Caudate nucleus (tissue), 63 donors: ENCODE measurements at places on chromosomes 12 and 14.

DNA sequence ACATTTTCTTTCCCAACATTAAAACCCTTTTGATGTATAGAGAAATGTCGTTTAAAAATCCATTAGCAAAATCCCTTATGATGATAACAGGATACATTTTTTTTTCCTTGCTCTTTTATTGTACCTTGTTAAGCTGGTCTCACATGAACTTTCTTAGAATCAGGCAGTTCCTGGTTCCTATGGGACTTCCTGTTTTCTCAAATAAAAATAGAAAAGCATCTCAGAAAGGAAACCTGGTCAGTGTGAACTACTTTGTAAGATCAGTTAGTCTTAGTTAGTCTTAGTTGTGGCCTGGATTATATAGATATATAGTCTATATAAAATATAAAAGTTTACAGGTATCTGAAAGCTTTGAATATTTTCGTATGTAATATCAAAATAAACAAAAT, 40.3 kb downstream of the LEMD3 start:
- DNase-seq: no peak

DNA sequence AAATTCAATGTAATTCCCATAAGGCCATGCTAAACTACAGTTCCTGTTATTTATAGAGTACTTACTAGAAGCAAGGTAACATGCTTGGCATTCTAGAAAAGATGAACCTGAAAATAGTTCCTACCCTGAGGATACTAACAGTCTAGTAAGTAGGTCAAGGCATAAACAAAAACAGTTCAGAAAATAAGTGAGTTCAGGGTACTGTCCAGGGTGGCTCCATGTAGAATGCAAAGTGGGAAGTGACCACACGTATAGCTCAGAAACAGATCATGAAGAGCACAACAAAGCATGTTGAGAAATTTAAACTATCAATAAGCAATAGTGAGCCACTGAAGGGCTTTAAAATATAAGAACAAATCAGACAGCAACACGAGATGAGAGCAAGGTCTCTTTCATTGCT, 2.3 kb downstream of the TMED10 start:
- no peak for DNase-seq

- no peak for DNase-seq
Measured at GRCh38 chr14:91482263-91483013, 27.7 kb downstream of the PPP4R3A start.

DNA sequence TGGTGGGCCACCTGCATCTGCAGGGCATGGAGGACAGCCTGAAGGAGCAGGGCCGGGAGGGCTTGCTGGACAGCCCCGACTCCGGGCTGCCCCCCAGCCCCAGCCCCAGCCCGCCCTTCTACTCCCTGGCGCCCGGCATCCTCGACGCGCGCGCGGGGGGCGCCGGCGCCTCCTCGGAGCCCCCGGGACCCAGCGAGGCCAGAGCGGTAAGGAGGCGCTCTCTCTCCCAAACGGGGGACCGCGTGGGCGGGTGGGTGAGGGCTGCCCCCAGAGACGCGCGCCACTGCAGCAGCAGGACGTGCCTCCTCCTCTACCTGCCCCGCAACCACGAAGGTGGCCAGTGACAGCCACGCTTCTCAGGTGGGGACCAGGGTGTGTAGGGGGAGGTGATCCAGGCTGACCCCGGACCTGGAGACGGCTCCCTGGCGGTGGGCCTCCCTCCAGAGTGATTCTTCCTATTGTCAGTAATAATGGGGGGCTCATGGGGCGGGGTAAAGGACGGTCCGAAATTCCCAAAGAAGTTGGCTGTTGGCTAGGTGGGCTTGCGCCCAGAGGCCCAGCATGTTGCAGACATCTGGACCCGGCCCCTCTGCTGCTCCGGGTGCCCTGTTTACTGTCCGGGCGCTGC, 652 bp downstream of the RFLNA start:
- DNase-seq: no peak

DNA sequence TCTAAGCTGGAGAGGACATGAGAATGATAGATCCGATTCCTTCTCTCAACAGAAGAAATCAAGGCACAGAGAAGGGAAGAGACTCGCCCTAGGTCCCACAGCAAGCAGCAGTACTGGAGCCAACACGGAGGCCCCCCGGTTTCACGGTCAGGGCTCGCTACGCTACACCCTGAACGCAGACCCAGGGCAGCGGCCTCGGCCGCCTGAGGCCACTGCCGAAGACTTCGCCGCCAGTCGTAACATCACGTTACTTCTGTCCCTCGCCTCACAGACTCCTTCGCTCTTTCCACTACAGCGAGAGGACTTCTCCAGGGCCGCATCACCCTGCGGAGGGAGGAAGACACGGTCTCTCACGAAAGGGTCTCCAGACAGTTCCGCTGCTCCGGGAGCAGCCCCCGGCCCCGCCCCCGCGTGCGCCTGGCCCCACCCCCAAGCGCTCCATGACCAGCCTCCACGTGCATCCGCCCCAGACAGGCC, 411 bp upstream of the DCAF4 start:
- no peak for DNase-seq

DNA sequence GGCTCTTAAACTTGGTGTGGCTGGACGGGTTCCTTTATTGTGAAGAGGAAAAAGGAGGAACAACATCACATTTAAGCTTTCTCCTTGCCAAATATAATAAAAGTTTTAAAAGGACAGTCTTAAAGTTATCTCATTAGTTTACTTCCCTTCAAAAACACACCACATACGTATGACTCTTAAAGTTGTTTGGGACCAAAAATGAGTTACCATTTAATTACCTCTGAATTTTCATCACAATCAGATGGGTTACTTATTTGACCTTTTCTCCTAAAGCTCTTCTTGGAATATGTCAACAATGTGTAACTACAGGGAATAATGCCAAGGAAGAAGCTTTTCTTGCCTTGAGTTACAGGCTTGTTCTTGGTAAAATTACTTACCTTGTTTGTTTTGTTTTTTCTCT, 16.4 kb downstream of the RAB21 start:
- DNase-seq: no peak

GRCh38 chr14:50772412-50772811, 58.5 kb downstream of the NIN start:
- DNase-seq: no peak

DNA sequence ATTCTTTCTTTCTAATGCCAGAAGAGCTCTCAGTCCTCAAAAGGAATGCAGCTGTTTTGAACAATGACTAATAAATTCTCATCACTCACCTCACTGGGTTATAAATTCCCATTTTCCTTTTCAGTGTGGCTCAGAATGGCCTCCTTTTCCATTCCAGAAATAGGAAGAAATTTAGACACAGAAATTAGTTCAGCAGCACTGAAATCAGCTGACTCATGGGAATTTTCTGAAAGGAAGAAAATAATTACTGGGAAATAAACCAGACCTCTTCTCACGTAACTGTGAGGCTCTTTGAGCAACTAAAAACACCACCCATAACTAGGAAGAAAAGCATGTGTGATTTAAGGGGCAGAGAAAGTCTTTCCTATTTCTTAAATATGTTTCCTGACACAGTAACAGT, 23.8 kb downstream of the CD163 start:
- DNase-seq: no peak

DNA sequence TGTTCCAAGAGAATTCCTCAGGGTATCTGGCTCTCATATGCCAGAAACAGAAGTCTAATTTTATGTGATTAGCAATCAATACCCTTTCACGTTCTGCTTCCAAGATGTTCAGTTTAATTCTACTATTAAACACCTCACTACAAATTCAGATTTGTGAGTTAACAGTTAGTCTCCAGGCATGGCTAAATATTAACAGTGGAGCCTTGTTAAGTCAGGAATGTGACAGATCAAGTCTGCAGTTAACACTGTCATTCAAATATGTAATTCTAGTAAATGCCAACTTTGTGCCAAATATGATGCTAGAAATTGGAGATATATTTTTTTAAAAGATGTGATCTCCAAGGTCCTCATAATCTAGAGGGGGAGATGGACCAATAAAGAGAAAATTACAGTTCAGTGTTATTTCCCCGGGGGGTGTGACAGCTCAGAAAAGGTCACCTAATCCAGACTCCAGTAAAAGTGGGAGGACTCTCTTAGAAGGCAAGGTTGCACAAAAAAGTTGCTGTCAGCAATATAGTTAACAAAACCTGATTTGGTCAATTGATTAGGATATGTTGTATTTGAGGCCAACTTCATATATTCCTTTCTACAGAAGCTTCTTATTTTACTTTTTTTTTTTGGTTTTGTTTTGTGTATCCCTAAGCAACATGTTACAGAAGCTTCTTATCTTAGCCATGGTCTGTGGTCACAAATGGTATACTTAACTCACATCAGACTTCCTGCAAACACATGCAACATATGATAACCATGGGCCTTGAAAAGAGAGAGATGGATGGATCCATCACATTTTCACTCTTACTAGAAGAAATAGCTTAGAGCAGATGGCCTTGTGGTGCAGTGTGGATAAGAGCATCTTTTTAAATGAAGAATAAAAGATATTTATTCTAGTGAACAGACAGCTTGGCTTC, 18.4 kb upstream of the RNU6-7 start:
- DNase-seq: no peak

GRCh38 chr12:102174761-102175160, 22.9 kb downstream of the PMCH start:
- DNase-seq: no peak

DNA sequence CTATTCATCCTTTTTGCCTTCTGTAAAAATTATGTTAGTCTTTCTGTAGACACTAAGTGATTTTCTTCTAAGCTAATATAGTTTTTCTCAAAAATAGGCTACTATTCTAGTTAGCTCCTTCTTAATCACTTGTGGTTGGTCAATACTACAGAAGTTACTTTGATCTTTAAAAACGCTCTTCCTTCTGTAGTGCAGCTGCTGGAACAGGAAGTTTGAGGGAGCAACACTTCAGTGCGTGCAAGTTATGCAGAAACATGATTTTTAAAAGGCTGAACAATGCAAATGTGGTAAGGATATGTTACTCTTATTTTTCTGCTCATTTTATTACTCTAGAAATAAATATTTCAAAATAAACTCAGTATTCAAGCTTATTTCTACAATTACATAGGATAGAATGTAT, 11.1 kb upstream of the RERGL start:
- no peak for DNase-seq

GRCh38 chr14:86779416-86779815, 1213.6 kb downstream of the GALC start:
- DNase-seq: no peak

- no peak for DNase-seq
Measured at GRCh38 chr14:86772075-86772474, 1220.9 kb downstream of the GALC start.

DNA sequence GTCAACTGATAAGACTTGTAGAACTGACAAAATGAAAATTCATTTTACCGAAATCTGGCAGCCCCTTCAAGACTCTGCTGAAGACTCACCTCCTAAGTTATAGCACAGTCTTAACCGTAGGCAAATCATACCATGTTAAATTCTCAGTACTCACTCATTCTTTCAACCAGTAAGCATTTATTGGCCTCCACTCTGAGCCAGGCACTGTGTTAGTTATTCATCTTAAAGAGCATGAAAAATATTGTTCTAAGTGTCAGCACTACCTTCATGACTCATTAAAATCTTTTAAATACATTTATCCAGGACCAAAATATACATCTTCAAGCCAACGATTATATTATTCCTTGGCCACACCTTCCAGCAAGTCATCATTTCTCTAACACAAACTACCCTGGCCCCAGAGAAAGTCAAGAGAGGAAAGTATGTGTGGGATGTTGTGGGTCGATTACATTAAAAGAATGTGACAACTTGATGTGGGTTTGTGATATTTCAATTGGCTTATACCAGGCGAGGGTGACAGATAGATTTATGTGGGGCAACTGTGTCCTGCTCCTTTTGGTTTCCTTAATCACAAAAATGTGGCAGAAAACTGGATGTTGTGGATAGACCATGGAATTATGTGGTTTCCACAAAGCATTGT, 55.0 kb downstream of the TMEM30B start:
- no peak for DNase-seq

DNA sequence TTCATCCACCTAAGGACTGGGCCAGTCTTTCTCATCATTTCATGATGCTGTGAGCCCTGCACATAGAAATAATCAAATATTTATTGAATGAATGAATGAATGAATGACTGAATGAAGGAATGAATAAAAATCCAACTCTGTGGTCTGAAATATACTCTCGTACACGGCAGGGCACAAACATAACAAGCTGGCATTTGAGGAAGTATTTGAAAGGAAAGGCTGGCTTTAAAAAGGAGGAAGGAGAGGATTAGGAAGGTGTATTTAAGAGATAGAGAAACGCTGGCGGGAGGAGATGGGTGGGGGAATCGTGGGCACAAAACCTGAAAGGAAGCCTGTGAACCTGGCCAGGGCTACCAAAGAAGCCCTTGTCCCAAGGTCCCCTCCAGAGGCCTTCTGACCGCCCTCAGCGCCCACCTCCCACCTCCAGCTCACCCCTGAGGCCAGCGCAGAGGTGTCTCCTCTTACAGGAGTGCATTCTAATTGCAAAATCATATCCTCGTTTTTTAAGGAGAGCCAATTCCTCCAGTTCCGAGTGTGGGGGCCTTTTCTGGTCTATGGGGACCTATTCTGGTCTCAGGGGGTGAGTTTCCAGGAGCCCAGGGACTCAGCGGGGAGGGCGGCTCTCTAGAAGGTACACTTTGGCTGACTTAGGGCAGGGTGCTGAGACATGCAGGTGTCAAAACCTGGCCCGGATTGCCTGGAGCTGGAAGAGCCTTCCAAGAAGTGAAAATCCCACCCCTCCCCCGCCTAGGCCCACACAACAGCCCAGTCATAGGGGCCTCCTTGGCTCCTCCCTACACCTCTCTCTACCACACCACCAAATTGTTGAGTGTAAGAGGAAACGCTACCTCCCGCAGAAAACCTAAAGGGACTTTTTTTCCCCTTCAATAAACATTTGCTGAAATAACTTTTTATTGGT, 8.7 kb upstream of the JDP2 start:
- DNase-seq: no peak

DNA sequence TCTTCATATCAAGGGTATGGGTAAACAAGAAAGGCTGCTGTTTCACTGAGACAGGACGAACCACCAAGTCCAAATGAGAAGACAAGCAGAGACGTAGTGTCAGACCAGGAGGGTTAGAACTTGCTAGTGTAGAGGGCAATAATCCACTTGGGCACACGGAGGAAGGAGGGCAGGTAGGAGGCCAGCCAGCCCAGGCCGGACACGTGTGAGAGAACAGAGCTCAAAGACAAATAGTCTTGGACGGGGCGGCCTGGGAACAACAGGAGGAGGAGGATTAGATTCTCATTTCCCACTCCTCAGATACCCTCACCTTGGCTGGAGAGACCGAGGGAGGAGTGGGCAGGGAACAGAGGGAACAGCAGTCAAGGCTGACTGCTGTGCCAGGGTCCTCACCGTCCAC, 8.8 kb downstream of the DHRS1 start:
- no peak for DNase-seq
